Liver (tissue), 10 donors: ENCODE measurements at places on chromosomes 16 and 17.

- DNase-seq, result no peak
Observed at GRCh38 chr16:82832821-82833220, 206.1 kb downstream of the CDH13 start.

GRCh38 chr17:57910462-57911420 lies 44.5 kb downstream of the CUEDC1 start:
- no peak for DNase-seq

GRCh38 chr16:575354-576196 lies 5.8 kb downstream of the PIGQ start:
- DNase-seq, result no peak

GRCh38 chr17:35730400-35731005 lies 936 bp upstream of the RASL10B start:
- no peak for DNase-seq
